ENCODE measurements at places on chromosomes 12 and 14. TPM values are rescaled to one million over a fixed set of nuclear protein-coding genes. Genes with fewer than 3 reads are reported as not detected.

TCL1B gene
- total RNA-seq: 0.21 TPM

KLHDC2 gene
- 69.2 TPM for total RNA-seq

REM2 gene
- 4.1 TPM for total RNA-seq

RNASE3 gene
- total RNA-seq: not detected

ACVRL1 gene
- not detected for total RNA-seq

ACTR10 gene
- total RNA-seq: 42.3 TPM

CIROP gene
- total RNA-seq: not detected

HCAR2 gene
- total RNA-seq: 0.23 TPM

AMN gene
- 15.0 TPM for total RNA-seq

SOS2 gene
- total RNA-seq: 37.1 TPM

MYF5 gene
- not detected for total RNA-seq

ACOT6 gene
- total RNA-seq: not detected

MYO1H gene
- total RNA-seq: not detected

ALDH1L2 gene
- 0.07 TPM for total RNA-seq

NPFF gene
- total RNA-seq: not detected

NYNRIN gene
- total RNA-seq: 0.51 TPM

GCN1 gene
- 139 TPM for total RNA-seq

NKX2-1 gene
- not detected for total RNA-seq

EMP1 gene
- total RNA-seq: 2.3 TPM

ESRRB gene
- total RNA-seq: 0.35 TPM

APOF gene
- not detected for total RNA-seq

ACYP1 gene
- 26.1 TPM for total RNA-seq

CD4 gene
- total RNA-seq: 205 TPM

MAP1LC3B2 gene
- total RNA-seq: 0.92 TPM

RTN1 gene
- not detected for total RNA-seq

OR4K17 gene
- not detected for total RNA-seq

LRRC10 gene
- not detected for total RNA-seq

PLEKHG7 gene
- total RNA-seq: not detected

KRT86 gene
- total RNA-seq: not detected
